NCI-H1436 treated with DMSO at 0.1 percent for 48 hours (cell line): ENCODE measurements at places on chromosomes 6 and 20.

DNA sequence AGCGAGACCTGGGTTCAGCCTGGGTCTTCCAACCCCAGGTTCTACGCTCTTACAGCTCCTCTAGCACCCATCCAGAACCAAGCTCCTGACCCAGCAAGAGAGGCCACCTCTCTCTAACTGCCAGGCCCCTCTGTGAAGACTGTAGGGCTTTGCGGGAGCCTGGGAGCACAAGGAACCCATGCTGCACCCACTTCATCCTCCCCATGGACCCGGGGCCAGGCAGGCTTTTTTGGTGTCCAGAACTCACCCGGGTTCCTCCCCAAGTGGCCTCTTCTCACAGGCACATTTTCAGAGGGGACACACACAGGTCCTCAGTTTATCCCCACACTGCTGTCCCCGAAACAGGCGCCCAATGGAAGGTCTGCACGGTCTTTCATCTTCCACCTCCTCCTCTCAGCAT lies 145.9 kb downstream of the SYNDIG1 start:
- DNase-seq: no peak

DNA sequence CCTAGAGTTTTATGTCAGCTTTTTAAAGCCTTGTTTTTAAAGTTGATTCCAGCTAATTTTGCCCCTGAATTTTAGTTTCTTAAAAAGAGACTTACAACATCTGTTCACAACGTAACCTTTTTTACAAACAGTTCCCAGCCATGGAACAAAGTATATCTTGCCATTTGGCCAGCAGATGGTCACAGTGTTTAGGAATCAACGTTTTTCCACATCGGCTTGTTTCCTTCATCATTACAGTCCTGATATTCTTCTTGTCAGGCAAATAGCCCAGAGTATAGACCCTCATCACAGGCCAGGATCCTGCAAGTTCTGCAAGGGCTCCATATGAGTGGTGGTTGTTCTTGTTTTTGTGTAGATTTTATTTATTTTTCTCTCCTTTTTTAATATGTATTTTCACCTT lies 341.7 kb upstream of the HTR1E start:
- no peak for DNase-seq

DNA sequence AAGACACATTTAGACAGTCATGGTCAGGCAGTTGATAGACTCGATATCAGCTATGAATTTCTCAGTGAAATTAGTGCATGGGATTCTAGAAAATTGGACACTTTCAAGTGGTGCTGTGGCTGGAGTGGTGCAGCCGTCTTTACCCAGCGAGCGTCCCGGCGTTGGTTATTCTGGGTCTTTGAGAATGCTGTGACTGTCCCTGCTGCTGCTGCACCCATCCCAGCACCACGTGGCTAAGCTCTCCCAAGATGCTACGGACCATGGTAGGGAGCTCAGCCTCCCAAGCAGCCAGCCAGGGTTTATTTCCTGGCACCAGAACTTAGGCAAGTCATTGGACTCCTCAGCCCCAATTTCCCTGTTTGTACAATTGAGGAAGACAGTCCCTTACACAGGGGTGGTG lies 147.2 kb upstream of the RPS6KA2 start:
- DNase-seq: no peak

DNA sequence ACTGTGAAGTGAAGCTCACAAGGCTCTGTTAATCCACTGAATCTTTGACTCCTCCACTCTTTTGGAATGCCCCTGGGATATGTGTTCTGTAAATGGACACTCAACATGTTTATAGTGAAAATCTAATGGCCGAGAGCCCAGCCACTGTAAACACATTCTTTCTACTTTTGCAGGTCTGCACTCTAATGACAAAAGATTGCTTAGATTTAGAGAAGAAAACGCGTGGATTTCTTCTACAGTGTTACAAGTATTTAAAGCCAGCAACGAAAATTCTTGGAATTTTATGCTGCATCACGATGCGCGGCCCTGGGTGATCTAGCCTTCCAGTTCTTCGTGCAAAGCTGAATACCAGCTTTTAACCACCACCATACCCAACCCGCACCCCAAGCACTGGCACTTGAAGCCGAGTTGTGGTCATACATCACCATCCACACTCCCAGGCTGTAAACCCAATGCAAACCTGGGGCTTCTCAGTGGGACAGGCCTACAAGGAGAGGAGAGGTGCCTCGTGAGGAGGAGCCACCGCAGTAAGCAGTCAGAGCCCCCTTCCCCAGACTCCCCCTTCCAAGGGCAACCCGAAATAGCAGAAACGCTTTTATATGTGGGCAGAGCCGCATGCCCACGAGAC lies 3.7 kb upstream of the FOXO3 start:
- no peak for DNase-seq

- DNase-seq: no peak
These were observed 98.4 kb downstream of the SNX5 start for GRCh38 chr20:17870086-17870740.

- DNase-seq: no peak
These were observed 83.2 kb upstream of the OGFRL1 start for GRCh38 chr6:71205336-71205956.

DNA sequence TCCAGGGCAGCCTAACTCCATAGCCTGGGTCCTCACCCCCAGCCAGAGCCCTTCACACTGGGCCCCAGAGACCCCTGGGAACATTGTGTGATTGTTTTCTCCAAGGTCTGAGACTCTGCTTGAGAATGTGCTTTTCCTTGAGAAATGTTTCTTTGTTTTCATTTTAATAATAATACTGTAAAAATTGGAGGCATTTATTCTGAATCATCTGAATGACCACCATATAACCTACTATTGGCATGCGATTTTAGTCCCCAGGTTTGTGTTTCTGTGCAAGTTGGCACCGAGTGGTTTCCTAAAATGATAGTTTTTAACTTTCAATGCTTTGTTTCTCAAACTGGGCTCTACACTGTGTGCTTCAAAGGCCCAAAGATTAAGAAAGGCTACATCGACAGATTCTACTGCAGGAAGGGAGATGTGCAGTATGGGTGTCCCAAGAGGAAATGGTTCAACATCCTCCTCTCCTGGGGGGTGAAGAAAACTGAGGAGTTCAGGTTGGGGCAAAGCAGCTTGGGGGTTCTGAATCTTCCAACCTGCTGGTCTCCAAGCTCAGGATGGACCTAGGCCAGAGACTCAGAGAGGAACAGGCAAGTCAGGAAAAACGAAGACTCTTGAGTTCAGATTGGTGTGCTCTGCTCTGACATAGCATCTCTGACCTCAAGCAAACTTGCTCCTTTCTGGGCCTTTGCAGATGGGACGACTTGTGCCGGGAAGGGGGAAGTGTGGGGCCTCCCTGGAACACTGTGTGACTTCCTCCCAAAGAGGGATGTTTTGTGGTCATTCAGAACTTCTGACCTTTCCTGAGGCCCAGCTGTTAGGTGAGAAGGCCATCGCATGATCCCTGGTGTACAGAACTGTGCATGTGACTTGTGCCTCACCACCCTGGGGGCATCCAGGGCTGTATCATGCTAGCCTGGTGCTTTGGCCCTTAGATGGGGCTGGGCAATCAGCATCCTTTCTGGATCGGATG lies 31.0 kb downstream of the DAAM2 start:
- no peak for DNase-seq

GRCh38 chr20:60485012-60485760 lies 527.0 kb downstream of the CDH26 start:
- no peak for DNase-seq

DNA sequence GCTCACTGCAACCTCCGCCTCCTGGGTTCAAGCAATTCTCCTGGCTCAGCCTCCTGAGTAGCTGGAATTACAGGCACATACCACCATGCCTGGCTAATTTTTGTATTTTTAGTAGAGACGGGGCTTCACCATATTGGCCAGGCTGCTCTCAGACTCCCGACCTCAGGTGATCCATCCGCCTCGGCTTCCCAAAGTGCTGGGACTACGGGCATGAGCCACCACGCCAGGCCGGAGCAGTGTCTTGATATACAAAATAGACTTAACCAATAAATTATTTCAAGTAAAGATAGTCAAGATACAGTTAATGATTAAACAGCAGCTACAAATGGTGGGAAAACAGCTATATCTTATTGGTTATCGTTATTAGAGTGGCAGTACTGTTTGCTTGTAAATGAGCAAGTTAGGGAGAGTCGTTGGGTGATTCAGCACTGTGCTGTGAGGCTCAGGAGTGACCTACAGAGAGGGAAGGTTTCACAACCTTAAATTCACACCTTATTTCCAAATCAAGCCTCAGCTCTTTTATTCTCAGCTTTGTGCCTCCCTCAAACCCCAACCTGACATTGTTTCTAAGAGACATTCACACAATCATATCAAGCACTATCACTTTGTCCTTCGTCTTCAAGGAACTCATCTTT lies 1128.4 kb upstream of the MAP3K7 start:
- no peak for DNase-seq

DNA sequence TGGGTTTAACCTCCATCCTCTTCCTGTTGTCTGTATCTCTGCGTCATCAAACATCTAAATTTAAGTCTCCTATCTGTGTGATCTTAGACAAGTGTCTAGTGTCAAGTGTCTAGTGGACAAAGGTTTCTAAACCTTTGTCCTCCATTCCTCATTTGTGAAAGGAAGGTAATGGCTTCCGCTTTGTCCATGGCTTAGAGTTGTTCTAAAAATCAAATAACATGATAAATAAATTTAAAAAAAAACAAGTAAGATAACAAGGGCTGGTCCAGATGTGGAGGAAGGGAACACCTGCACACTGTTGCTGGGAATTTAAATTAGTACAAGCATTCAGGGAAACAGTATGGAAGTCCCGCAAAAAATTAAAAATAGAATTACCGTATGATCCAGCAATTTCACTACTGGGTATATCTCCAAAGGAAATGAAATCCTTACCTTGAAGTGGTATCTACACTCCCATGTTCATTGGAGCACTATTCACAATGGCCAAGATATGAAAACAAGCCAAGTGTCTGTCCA lies 17.6 kb upstream of the SERPINB1 start:
- no peak for DNase-seq

DNA sequence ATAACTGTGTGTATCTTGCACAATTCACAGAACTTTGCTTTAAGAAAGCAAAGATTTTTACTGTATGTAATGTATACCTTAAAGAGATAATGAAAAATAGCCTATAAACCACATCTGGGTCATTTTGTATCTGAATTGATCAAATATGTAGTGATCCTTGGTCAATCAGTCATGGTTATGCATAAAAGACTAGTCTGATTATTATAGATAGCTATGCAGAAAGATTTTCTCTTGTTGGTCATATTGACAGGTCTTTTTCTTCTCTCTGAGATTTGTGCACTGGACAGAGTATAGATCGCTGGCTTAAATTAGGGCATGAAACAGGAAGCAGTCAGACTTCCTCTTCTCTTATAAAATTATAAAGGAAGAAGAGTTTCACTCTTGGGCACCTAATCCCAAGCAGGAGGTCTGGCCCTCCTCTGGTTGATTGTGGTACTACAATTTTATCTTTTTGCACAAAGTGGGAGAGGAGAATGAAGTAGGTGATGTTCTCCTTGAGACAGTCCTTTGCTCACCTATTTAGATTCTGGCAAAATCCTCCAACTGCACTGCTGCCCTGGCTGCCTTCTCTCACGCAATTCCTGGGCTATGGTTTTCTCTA lies 380.9 kb upstream of the RGS17 start:
- no peak for DNase-seq

DNA sequence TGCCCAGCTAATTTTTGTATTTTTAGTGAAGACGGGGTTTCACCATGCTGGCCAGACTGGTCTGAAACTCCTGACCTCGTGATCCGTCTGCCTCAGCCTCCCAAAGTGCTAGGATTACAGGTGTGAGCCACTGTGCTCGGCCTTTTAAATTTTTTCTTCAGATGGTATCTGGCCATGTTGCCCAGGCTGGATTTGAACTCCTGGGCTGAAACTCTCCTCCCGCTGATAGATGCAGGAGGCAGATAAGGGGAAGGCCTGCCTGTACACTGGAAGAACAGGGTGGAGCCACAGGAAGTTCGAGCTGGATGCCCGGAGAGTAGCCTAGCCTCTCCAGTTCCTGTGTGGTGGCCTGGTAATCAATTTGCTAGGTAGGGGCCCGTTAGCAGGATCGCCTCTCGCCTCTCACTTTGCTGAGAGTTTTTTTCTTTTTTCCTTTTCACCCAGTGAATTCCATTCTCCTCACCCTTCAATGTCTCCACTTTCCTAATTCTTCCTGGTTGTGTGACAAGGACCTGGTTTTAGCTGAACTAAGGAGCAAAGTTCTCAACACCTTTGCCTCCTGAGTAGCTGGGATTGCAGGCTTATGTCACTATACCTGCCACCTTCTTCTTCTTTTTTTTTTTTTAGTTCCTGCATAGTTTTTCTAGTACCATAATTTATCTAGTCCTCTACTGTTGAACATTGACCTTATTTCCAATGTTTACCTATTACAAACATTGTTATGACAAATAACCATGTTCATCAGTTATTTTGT lies 19.4 kb upstream of the ITCH start:
- DNase-seq: no peak

DNA sequence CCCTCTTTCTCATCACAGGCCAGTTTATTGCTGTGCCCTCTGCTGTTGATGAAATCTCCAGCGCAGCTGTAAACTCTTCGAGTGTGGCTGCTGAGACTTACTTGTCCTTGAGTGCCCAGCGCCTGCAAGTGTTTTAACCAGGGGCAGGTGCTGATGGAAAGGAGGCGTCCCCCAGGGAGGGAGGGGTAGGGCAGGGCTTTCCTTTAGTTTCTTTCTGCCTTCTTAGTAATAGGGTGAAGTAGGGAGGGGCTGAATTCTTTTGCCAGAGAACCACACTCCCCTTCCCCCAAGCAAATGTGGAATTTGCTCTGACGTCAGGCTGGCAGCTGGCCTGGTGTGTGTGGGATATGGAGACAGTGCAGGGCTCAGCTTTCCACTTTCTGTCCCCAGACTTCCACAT lies 61.2 kb downstream of the IGF2R start:
- DNase-seq: no peak

DNA sequence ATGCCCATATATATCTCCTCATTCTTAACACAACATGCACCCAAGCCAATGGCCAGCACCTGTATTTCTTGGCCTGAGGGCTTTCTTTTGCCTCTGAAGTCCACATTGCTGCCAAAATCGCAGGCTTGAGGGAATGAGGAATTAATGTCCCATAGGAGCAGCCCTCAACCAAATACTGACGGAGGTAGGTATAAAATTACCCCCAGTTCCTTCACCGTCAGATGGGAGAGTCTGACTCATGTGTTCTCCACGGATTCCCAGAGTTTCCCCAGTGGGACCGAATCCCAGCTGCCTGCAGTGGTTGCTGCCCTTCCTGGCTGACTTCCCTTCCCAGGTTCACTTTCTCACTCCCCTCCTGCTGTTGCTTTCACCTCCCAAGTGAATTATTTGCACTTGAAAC lies 602.2 kb upstream of the NOX3 start:
- no peak for DNase-seq

DNA sequence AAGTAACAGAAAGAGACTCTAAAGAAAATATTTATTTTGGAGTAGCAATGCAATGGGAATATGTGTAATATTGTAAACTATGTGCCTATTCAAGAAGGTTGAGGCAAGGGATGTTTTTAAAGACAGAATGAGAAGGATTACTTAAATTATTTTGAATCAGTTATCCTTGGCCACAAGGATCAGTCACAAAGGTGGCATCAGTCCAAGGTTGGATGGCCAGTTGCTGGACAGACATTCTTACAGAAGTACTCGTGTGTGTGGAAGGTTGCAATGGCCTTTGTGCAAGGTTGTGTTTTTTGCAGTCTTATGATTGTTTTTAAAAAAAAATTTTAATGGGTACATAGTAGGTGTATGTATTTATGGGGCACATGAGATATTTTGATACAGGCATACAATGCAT lies 2.0 kb downstream of the QRSL1 start:
- DNase-seq: no peak

- no peak for DNase-seq
These were observed 17.2 kb downstream of the MCM9 start for GRCh38 chr6:118917546-118918328.
